ENCODE measurements at places on chromosomes 2 and 18.

GRCh38 chr2:234257859-234258561 is 207.5 kb downstream of the SPP2 start:
- DNase-seq: peak; percentile 46

DNA sequence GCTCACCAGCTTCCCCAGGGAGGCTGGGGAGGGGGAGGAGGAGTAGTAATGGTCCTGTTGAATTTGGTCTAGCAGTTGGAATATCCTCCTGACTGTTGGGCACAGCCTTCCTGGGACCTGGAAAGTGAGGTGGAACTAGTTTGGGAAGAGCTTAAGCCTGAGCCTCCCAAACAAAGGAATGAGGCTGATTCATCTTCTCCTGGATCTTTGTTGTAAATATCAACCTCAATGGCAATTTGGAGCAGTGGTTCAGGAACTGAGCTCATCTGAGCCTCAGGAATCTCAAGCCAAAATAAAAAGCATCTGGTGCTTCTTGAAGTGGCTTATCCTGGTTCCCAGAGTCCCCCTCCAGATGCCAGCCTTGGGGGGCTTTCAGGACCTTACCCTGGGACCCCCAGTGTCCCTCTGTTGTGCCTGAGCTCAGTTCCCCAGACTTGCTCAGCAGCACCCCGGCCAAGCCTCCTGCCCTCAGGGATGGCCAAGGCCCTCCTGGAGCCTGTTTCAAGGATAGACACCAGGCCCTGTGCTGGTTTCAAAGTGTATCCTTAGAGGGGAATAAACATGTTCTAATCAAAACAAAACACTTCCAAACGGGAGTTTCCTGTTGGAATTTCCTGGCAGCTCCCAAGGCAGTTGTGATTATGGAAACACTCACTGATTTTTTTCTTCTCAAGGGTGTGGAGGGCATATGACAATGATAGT is 112.6 kb downstream of the DDX1 start:
- peak; percentile 29 for DNase-seq

DNA sequence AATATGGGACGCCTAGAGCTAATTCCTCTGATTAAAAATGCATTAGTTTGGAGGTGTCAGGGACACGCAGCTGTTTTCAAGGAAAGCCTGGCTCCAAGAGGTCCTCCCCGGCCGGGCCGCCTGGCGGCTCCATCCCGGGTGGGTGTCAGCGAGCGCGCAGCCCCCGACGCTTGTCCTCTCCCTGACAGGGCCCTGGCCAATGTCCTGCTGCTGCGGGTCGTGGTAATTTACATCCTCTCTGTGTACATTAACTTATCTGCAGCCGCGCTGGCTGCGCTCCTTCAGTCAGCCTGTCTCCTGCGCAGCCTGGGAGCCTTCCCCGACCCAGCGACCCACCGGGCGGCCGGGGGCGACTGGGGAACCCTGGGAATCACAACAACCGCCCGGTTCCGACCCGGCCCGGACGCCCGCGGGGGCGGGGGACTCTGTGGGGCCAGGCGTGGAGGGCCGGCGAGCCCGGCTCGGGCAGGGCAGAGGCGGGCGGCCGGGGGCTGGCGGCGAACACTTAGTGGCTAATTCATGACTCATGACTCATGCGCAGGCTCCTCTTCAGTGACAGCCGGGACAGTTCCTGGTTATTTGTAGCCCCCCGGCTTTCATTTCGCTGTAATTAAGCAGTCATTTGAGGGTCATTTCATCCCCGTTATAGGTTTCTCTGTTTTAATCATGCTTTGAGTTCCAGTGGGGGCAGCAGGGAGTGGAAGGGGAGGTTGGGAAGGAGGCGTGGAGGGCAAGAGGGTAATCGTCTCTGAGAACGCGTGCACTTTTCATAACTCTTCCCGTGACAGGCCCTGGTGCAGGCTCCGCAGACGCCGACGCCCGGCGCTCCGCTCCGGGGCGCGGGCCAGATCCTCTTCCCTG is 141.9 kb upstream of the CTAGE1 start:
- peak; percentile 90 for DNase-seq

GRCh38 chr2:51782921-51783765 is 751.2 kb upstream of the NRXN1 start:
- peak; percentile 12 for DNase-seq

- DNase-seq: peak; percentile 89
These were observed 96.4 kb downstream of the USP40 start for GRCh38 chr2:233470011-233470687.

Data from stomach (tissue), 19 donors.